Activated CD4-positive, CD25-positive, alpha-beta regulatory T cell treated with anti-CD3 and anti-CD28 coated beads, Interleukin-2, amount 50 U/mL, for 24 hours (primary cell): ENCODE measurements at places on chromosomes 12 and 14.

DNA sequence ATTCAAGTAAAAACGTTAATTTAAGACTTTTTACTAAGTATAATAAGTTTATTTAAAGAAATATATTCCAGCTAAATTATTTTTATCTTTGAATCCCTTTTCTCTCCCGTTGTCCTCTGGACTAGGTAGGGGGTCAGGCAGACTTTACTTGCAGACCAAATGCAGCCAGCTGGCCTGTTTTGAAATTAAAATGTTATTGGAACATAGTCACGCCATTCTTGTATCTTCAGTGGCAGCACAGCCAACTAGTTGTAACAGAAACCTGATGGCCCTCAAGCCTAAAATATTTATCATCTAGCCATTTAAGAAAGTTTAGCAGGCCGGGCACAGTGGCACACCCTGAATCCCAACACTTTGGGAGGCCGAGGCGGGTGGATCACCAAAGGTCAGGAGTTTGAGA lies 52.7 kb downstream of the BCAT1 start:
- ATAC-seq, result no peak

DNA sequence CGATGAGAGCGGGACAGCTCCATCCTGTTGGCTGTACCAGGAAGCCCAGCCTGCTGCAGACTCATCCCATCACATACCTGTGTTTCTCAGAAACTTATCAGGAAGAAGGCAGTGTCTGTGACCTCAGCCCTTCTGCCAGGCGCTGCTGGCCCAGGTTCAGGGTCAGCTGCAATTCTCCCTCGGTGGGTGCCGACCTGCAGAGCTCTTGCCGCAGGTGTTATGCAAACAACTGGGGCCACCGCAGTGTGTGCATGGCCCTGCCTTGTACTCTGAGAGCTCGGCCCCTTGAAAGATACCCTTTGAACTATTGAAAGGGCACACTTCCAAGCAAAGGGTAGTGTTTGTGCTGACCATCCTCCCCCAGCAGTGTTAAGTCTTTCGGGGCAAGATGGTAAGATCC lies 322.2 kb upstream of the DIO3 start:
- no peak for ATAC-seq

DNA sequence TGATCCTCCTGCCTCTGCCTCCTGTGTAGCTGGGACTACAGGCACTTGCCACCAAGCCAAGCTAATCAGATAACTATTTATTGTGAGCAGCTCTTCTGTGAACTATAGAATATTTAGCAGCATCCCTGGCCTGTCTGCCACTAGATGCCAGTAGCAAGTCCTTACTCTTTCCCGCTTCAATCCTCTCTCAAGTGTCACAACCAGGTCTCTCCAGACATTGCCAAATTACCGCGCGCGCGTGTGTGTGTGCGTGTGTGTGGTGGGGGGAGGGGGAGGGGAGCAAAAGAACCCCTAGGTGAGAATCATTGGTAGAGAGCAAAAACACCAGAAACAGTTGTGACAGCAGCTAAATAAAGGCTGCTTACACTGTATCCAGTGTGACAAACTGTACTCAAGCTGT lies 49.9 kb downstream of the PPP2R5E start:
- no peak for ATAC-seq

- ATAC-seq, result no peak
Measured at GRCh38 chr14:34935488-34935887, 47.3 kb upstream of the SRP54 start.
